ENCODE measurements at places on chromosomes 4 and X.

- DNase-seq = no peak
Measured at GRCh38 chr4:84574069-84574720, 8.7 kb upstream of the CDS1 start.

DNA sequence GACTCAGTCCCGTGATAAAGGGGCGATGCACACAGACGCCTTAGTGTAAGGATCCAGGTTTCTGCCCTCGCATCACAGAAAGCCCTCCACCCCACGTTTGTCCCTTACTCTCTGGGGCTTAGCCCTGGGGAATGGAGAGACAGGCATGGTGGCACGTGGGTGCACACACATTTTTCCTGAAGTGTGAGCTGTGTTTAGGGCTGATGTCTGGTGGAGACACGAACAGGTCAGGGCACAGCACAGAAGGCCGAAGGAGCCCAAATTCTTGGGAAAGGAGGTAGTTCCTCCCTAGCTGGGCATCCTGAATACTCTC is 84.3 kb upstream of the DHRSX start:
- no peak for DNase-seq

DNA sequence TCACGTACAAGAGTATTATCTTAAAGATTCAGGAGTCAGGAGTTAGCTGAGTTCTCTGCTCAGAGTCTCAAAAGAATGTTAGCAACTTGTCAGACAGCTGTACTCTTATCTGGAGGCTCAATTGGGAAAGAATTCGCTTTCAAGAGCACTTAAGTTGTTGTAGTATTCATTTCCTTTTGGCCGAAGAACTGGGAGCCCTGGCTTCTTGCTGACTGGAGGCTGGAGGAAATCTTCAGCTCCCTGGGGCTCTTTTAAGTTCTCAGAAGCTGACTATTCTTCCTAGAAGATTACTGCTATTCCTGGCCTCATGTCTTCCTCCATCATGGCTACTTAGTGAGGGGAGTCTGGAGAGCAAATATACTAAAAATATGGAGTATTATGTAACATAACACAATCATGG is 587.2 kb downstream of the EPHA5 start:
- no peak for DNase-seq

DNA sequence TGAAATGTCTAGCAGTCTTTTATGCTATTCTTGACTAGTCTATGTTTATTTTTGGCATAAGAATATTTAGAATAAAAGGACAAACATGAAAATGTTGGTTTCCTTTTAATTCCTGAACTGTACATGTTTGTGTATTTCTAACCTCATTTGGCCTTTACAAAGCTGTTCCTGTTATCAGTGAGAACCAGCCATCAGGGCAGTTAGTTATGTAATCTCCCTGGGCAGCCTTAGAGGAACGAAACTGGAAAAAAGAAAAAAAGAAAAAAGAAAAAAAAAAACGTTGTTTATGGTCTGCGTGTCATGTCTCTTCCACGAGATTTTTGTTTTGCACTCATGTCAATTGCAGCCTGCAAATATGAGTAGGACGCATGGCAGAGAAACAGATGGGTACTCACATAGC is 193.7 kb downstream of the MAGEB5 start:
- no peak for DNase-seq
